ENCODE measurements at places on chromosomes 2 and 18.

GRCh38 chr2:37375741-37376288 lies 31.4 kb downstream of the QPCT start:
- DNase-seq = no peak

DNA sequence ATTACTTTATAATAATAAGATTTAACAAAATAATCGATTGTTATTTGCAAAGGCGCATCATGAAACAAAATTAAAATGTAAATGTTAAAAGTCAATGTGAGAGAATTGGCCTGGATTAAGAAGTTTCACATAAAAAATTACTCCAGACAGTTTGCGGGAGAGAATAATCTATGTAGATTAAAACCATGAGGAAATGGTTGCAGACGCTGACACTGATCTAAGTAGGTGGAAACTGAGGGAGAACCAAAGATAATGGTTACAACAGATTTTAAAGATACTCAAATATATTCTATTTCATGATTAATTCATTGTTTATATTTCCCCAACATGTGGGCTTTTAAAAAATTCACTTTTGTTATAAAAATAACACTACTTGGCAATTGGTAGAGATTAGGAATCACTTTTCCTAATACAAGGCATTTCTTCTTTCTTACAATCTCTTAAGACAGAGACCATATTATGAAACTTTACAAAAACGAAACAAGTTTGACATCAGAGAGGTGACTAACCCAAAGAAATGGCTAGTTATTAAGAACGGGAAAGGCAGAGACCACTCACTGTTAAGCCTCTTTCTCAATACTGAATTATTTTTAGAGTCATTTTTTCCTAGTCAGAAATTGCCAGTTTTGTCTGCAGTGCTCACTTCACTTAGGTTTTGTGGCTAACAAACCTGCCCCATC lies 1.6 kb downstream of the KANSL1L start:
- no peak for DNase-seq

GRCh38 chr2:25743132-25743830 lies 69.9 kb upstream of the DTNB start:
- DNase-seq = no peak

DNA sequence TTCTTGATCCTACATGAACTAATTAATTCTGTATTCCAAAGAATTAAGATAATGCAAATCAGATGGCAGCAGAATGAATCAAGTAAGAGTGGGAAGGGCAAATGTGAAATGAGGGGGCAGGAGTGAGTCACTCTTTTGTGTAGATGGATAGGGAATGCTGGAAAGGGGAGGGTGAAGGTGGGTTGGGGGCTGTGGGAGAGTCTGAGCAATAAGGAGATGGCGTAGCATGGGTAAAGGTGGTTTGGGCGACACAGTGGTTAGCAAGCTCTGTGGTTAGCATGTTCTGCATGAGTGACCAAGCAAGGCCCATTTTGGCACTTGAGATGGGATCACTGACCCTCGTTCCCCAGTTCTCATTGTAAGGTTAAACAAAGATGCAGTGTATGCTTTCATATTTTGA lies 20.4 kb downstream of the GPD2 start:
- DNase-seq = peak; percentile 44

DNA sequence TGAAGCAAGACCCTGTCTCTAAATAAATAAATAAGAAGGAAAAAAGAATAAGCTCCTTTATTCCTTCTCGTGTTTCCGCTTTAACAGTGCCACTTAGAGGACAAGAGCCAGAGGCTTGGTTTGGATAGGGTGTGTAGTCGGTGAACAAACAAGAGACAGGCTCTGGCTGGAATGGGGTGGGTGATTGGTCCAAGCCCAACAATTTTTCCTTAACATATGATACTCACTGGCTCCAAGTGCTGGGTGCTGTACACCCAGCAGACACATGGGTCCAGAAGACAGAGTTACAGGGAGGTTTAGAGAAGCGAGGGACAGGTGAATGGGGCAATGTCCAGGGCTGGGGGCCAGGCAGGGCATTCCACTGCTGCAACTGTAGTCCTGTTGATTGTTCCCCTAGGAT lies 77.8 kb downstream of the NCAPH start:
- DNase-seq = no peak

- DNase-seq = no peak
Measured at GRCh38 chr2:208278549-208278948, 12.5 kb downstream of the PIKFYVE start.

DNA sequence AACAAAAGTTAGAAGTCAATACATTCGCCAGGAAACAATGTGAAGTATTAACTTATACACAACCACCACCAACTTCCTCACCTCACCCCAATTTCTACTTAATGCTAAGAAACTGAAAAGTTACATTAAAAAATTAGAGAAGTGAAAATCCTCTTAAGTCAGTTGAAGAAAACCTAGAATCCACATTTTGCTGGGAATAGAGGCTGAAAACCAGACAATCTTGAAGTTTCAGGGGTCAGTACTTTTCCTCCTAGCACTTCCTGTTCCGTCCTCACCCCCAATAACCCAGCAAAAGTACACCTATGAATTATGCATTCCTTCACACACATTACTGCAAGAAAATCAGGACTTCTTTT lies 6.3 kb downstream of the YES1 start:
- no peak for DNase-seq

DNA sequence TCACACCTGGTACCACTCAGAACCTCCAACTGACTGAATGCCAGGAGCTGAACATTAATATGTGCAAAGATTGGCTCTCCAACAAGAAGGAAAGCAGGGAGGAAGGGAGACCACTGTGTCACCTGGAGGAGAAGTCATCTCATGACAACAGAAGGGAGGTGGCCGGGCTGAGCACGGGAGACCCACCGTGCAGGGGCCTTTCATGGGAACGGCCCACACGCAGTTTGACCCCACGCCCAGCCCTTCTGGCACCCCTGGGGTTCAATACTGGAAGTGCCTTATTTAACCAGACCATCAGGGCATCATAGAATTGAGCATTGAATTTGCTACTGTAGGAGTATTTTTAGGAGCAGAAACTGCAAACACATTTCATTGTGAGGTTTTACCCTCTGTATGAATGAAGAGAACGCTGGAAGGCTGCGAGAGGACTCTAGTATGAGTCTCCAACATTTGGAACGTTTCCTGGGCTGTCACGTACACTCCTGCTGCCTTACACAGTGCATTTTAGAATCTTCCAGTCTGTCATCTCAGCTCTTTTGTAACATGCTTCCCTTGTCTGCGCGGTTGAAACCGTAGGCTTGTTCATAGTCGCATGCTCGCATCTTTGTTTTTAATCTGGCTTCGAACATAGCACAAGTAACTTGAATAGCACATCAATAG lies 132.1 kb downstream of the NFATC1 start:
- DNase-seq = no peak

DNA sequence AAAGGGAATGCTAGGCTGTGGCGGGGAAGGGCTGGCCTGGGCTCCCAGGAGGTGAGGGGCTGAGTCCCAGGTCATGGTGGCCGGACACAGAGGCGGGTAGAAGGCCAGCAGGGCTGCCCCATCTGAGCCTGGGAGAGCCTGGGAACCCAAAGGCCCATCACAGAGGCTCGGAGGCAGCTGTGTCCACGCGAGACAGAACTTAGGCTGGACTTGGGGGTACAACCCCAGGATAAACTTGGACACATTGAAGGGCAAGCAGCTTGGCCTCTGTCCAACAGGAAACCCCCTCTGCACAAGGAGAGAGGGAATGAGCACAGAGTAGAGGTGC lies 95.9 kb downstream of the ZFP36L2 start:
- DNase-seq = no peak

DNA sequence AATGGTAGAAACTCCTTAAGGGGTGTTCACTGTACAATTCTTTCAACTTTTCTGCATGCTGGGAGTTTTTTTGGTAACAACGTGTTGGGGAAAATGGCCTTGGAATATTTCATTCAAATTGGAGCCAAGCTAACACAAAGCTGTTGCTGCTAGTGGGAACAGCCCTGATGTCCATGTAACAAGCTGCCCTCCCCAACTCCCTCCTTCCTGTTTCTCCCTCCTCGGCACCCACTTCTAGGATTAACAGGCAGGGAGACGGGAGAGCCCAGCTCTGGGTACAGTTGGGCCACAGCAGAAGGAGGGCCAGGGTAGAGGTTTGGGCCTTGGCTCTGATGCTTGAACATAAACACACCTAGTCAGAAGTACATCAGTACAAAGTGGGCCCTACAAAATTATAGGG lies 9.4 kb upstream of the MOCOS start:
- no peak for DNase-seq

- no peak for DNase-seq
Measured at GRCh38 chr2:18276583-18277075, 283.8 kb downstream of the RDH14 start.
